ENCODE measurements at places on chromosomes 5 and 9. TPM values are rescaled to one million over a fixed set of nuclear protein-coding genes. Genes with fewer than 3 reads are reported as not detected.

GRCh38 chr5:10565785-10566542, 2.1 kb downstream of the ANKRD33B start:
- no peak for DNase-seq

DNA sequence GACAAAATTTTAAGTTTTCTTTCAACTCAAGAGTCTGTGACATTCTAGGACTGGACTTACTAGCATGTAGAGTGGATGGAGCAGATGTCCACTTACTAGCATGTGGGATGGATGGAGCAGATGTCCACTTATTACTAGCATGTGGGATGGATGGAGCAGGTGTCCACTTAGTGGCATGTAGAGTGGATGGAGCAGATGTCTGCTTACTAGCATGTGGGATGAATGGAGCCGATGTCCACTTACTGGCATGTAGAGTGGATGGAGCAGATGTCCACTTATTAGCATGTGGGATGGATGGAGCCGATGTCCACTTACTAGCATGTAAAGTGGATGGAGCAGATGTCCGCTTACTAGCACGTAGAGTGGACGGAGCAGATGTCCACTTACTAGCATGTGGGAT, 2.4 kb downstream of the SLC36A1 start:
- DNase-seq, result no peak

DNA sequence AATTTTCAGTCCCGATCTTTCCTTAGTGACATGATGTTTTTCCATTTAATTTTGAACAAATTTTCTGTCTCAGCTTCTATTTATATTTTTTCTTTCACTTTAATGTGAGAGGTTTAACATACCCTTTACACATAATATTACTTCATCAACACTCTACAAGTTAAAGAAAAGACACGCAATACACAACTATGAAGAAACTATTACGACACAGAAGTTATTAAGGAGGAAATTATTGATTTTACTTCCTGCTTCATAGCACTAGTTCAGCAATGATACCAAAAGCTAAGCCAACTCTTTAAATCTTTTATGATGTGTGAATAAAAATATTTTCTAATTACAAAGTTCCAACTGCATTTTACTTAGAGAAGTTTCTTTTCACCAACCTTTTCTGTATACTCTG, 432.3 kb upstream of the DAB2 start:
- DNase-seq, result no peak

GRCh38 chr9:91908746-91909145, 41.3 kb downstream of the ROR2 start:
- DNase-seq, result no peak

GRCh38 chr5:104628911-104629310, 1066.3 kb upstream of the NUDT12 start:
- DNase-seq, result no peak

- no peak for DNase-seq
Measured at GRCh38 chr5:56172241-56172640, 60.9 kb downstream of the ANKRD55 start.

DNA sequence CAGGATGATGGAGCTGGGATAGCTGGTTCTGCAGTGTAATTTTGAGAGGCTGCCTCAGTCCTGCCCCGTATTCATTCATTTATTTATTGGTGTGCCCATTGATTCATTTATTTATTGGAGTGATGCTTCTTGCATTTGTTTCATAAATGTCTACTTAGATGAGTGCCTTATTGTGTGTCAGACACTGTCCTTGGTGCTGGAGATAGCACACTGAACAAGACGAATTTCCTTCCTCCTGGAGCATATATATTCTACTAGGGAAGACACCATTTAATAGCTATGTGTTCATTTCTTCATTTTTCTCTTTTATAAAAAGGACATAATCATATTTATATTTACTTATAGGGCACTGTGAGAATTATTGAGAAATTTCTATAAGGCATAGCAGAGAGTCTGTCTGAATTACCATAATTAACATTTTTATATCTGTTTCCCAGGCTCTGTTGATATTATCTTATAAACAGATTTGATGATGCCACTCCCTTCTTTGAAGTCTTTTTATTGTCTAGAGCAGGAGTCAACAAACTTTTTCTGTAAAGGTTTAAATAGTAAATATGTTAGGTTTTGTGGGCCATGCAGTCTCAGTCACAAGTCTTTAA, 433.9 kb upstream of the ZNF608 start:
- no peak for DNase-seq

GRCh38 chr9:22332202-22332601, 114.4 kb upstream of the DMRTA1 start:
- no peak for DNase-seq

- DNase-seq, result no peak
Measured at GRCh38 chr5:115948091-115948534, 14.2 kb upstream of the LVRN start.

DNA sequence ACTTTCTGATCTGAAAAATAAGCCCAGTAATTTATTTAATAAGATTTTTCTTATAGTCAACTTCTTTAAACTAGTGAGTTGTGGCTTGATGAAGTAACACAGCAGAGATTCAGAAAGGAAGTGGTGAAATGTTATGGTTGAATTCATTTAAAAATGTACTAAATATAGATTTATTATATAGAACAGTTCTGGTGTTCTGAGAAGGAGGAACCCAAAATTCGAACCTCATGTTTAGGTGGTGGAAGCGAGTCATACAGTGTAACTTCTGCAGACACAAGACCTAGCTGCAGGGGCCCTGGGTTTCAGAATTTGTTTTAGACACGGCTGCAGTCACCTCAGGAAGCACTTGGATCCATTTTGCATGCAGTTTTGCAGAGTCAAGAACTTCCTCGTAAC, 188.2 kb downstream of the TRIO start:
- DNase-seq, result no peak

DNA sequence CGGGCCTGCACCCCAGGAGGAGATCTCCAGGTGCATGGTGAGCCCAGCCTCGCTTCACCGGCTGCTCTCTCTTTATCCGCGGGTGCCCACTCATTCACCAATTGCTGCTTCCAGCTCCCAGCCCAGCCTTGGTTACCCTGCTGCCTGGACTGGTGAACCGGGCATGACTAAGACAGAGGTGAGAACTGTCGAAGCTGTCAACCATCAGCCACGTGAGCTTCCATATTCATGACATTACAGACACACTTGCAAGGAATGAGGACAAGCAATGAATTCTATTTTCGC, 220.5 kb downstream of the ROR2 start:
- peak; percentile 79 for DNase-seq

GRCh38 chr5:88021141-88021540, 247.5 kb downstream of the TMEM161B start:
- DNase-seq, result no peak

GRCh38 chr5:167777746-167778145, 513.7 kb upstream of the WWC1 start:
- DNase-seq, result no peak

DNA sequence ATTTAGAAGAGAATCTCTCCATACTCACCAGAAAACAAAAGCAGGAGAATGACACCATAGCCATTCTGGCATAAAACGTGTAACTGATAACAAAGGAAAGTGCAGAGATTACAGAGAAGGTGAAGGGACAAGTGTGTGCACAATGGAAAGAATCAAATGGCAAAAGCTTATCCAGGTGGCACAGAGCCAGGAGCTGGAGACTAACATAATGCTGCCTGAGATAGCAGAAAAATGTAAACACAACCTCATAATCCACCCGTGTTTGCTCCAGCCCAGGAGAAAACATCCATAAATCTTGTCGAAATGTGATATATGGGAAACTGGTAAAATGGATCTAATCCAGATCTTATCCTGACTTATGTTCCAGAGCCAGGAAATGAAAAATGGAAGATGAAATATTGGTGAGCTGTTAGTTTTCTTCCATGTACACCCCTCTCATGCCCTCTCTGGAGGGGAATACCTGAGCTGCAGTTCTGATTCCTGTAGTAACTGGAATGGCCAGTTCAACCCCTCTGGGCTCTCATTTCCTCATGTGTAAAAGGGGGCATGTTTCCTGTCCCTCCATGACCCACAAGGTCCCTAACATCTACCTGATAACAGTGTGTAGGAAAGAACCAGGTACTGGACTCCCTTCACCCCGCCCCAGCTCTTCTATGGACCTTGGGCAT, 212.3 kb upstream of the DAPK1 start:
- DNase-seq, result no peak

DNA sequence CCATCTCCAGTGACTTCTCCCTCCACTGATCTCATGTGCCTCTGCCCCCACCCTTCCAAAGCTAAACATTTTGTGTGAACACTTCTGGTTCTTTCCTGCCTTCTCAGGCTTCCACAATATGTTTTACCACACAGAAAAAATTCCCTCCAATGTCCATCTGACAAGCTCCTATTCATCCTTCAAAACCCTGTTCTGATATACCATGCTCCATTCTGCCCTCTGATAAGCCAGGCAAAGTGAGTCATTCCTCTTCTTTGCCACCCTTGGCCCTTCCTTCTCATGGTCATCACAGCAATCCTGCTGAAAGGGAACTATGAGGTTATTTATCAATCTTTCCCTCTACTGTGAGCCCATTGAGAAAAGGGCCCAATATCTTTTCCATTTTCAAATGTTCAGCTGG, 97.6 kb downstream of the BARX1 start:
- DNase-seq, result no peak

- no peak for DNase-seq
Measured at GRCh38 chr5:68460147-68460798, 244.7 kb downstream of the PIK3R1 start.

DNA sequence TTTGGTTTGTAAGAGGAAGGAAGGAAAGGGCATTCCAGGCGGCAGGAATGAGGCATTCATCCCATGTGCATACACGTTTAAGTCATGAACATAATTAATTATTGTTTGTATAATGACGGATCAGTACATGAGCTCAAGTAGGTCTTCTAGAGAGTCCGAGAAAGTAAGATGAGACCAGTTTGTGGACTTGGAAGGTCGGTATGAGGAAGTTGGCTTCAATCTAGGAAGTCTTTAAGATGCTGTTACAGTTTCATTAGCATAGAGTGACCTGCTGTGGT, 2.1 kb downstream of the GTF3C4 start:
- no peak for DNase-seq

- DNase-seq, result no peak
Measured at GRCh38 chr5:56476487-56476856, 243.3 kb upstream of the ANKRD55 start.

- DNase-seq, result no peak
Measured at GRCh38 chr9:107907715-107908114, 418.1 kb upstream of the KLF4 start.

DNA sequence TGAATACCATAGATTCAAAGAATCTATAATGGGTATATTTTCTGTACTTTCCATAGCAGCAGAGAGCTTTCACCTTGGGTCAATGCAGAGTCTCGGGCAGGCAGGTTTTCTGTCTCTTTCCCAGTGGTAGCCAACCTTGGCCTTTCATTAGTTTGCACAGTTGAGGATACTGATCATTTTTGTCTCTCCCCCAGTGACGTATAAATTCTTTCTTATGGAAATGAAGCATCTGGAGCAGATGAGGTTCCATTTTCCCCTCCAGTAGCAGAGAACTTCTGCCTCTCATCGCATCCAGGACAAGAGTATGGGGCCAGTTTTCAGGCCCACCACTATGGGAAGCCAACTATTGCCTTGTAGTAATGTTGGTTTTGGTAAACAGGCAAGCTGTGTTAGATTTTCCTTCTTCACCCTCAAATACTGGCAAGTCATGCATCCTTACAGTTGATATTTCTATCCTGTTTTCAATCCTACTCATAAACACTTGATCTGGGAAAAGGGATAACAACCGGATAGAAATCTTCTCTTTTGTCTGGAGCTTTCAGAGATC, 845.2 kb upstream of the CDH18 start:
- DNase-seq, result no peak

DNA sequence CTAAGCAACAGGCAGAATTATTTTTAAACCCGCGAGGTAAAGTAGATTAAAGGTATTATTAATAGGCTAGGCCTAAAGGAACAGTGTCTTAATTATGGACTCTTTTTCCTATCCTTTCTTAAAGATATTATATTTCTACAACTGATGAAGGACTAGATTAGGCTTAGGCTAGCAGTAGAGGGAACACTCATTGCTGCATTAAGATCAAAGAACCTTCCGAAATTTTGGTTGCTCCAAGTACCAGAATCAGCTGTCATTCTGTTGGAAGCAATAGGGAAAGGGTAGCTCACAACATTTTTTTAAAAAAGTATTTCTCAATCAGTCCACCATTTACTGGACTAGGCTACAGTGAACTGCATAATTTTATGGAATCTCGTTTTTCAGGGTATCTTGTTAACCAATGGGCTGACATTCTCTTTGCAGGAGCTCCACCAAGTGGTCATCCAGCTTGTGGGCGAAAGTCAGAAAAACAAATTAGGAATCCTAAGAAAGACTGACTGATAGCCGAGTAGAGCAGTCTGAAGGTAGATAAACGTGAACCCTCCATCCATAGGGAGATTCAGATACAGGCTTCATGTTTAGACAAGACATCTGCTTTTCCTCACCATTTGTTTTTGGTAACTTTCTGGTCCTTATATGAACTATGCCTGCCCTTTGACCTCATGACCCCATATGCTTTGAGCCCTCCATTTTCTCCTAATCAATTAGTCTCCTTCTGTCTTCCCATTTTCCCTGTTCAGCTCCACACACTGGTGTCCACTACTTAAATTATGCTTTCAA, 103.6 kb upstream of the CHD1 start:
- no peak for DNase-seq

DNA sequence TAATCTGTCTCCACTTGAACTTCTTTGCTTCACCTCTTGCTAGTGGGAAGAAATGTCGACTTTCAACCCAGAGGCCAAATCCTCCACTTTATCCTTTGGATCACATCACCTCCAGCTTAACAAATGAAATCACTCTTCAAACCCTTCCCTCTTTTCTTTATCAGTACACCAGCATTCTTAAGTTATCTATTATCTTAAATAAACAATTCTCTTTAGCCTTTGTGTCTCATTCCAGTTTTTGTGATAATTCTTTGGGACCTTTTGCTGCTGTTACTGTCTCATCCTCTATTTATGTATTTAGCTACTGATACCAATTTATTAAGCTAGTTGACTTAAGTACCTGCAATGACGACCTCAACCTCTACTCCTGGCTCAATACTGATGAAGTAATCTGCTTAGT, 28.1 kb upstream of the FBN2 start:
- DNase-seq, result no peak

PKD2L2 gene
- total RNA-seq, result 0.29 TPM

CENPH gene
- 1.9 TPM for total RNA-seq

DRD1 gene
- 0.29 TPM for total RNA-seq

OR1Q1 gene
- not detected for total RNA-seq

SHOC1 gene
- total RNA-seq, result not detected

FOXD4L3 gene
- not detected for total RNA-seq

OTULINL gene
- total RNA-seq, result 13.7 TPM

PTGER4 gene
- 10.1 TPM for total RNA-seq

PCDHB13 gene
- 3.9 TPM for total RNA-seq

FCHO2 gene
- 37.7 TPM for total RNA-seq
